CD4-positive, alpha-beta T cell (primary cell): ENCODE measurements at places on chromosomes 12 and 14. TPM values are rescaled to one million over a fixed set of nuclear protein-coding genes. Genes with fewer than 3 reads are reported as not detected.

DNA sequence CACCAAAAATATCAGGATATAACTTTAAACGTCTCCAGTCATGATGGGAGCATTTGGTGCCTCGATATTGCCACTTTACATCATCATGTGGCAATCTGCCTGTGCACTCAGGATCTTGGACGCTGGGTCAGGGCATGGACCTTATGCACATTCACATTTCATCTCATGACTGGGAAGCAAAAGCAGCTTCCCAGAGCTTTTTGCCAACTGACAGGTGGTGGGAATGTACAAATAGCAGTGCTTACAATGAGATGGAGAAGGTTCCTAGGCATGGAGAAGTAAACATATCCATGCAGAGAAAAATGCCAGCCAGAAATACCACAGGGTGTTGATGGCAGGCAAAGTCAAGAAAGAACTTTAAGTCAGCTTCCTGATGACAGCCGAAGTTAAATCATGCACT is 30.3 kb downstream of the EFCAB11 start:
- DNase-seq, result no peak

HCAR1 gene
- total RNA-seq, result not detected

GPR135 gene
- 0.91 TPM for total RNA-seq

PLEKHD1 gene
- total RNA-seq, result 0.63 TPM

SLC6A13 gene
- total RNA-seq, result 0.60 TPM

NTF3 gene
- not detected for total RNA-seq

DNA sequence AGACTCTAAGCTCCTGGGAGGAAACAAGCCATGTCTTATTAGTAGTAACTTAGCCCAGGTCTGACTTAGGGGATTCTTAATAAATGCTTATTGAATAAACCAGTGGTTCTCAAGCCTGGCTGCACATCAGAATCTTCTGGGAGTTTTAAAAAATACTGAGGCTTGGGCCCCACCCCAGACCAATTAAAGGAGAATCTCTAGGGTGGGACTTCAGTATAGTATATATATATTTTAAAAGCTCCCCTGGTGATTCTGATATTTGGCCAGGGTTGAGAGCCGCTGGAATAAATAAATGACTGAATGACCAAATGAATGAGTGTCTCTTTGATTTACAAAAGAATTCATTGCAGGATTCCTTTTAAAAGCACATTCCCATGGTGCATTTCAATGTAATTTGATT is 151.5 kb upstream of the GSC start:
- no peak for DNase-seq

GRCh38 chr12:95237315-95237714 is 19.7 kb downstream of the VEZT start:
- DNase-seq, result no peak

DNA sequence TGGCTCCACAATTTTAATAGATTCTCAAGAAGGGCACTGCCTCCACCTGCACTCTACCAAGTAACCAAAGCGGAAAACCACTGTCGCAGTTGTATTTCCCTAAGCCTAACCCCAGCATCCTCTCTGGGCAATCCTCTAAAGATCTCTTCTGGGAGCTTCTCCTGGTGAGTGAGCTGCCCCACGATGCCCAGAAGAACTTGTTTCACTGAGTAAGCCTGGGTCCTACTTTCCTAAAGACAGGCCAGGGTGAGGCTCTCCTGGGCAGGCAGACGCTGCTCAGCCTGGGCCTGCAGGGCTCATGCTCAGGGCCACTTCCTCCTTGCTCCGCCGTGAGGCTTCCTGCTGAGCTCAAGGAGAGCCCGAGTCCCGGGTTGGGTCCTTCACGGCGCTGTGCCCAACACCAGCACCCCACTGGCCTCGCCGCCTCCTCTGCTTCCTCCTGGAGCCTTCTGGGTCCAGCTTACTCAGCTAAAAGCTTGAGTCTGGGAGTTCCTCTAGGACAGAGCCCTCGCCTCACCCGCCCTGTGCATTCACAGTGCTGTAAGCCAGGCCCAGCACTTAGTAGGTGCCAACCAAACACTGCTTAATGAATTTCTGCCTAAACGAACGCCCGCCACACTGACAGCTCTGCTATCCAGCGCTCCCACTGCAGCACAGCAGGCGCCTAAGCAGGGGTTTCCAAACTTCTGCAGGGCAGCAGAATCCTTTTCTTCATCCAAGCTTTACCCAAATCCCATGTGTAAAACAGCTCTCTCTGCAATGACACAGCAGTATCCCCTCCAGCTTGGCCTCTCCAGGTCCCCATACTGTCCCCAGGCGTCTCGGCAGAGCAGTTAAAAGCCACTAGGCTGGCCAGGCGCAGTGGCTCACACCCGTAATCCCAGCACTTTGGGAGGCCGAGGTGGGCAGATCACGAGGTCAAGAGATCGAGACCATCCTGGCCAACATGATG is 5.7 kb downstream of the RAB35 start:
- DNase-seq, result peak; percentile 46

DNA sequence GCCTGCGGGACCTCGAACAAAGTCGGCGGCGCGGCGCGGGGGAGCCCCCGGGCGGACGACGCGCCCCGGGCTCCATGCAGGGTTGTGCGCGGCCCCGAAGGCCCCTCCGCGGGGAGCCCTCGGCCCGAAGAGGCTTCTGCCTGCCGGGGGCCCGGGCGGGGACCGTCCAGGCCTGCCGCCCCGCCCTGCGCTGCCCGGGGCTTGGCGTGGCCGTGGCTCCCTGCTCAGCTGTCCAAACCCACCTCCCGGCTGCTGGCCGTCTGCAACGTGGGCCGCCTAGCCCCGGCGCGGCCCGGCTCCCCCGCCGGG is 670 bp downstream of the DYRK2 start:
- no peak for DNase-seq

DNA sequence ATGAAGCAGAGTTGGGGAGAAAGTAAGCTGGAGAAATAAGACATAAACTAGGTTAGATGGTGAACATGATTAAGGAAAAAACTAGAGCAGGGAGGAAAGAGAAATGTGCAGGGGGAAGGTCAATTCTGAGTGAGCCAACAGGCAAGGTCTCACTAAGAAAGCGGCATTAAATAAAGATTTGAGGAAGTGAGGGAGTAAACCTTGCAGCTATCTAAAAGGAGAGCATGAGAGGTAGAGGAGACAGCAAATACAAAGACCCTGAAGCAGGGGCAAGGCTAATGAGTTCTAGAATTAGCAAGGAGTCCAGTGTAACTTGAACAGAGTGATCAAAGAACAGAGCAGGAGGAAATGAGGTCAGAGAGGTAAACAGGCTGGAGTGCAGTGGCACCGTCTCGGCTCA is 4.4 kb upstream of the SOCS2 start:
- no peak for DNase-seq

GRCh38 chr12:119089380-119090013 is 89.2 kb upstream of the HSPB8 start:
- no peak for DNase-seq
